ENCODE measurements at places on chromosomes 5 and 9. TPM values are rescaled to one million over a fixed set of nuclear protein-coding genes. Genes with fewer than 3 reads are reported as not detected.

PPP2R2B gene
- 0.03 TPM for polyA plus RNA-seq

WWC1 gene
- 21.5 TPM for polyA plus RNA-seq

DNAI1 gene
- 0.36 TPM for polyA plus RNA-seq

ANKRD34B gene
- polyA plus RNA-seq = not detected

CKMT2 gene
- 2,805 TPM for polyA plus RNA-seq

CCNJL gene
- 4.1 TPM for polyA plus RNA-seq

PCDHA9 gene
- not detected for polyA plus RNA-seq

NUTM2G gene
- polyA plus RNA-seq = not detected

HMGXB3 gene
- 10.7 TPM for polyA plus RNA-seq

GRCh38 chr9:128917151-128917849 lies 3.5 kb upstream of the PHYHD1 start:
- peak; percentile 86 for DNase-seq

DNA sequence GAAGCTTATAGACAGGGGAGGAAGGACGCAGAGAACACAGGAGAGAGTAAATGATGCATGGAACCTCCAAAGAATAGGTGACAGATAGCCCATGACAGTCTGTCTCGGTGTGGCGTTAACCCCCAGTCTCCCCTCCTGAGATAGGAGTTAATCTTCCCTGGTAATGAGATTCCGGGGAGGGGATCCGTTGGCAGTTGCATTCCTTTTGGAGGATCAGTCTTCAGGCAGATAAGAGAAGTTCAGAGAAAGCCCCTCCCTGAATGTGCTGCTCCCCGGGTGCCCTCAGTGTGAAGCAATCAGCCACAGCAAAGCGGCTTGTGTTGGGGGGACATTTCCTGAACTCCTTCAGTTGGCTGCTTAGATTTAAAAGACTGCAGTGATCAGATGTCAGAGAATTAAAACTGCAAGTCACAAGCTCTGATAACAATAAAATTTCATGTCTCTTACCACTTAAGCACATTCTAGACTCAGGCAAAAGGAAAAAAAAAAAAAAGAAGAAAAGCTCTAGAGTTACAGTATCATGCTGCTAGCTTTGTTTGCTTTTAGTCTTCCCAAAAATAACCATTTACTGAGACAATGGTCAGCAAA lies 121.1 kb downstream of the EGFLAM start:
- no peak for DNase-seq

DNA sequence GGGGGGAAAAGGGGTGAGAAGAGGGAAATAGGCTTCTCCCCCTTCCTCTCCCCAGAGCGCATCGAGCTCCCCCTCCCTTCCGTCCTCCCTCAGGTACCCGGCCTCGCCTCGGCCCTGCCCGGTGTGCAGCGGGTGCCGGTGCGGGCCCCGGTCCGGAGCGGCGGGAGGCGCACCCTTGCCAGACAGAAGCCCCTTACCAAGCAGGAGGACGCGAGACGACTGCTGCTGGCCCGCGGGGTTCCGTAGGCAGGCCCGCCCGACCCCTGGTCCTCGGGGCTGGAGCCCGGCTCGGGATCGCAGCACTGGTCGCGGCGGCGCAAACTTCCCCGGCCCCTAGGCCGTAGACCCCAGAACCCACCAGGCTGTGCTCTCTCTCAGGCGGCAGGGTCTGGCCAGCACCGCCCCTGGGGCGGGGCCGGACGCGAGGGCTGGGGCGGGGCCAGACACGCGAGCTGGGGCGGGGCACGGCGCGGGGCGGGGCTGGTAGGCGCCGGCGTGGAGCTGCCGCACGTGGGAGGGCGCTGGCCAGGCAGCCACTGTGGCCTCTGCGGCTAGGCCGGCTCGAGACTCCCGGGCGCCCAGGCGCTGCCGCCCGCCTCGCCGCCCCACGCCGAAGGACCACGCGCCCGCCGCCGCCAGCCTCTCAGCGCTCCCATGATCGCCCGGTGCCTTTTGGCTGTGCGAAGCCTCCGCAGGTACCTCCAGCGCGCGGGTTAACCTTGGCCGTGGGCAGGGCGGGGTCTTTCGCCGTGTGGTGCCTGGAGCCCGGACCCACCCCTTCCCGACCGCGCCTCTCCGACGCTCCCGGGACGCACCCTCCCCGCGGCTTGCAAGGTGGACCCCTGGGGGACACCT lies at the start of the genes NLN and SGTB:
Gene NLN, plus strand, starts transcription at position 486 of the 855 bp plus-strand sequence. Its CDS starts 169 bp downstream, at position 655.
Gene SGTB, minus strand, starts transcription at position 390 of the 855 bp plus-strand sequence. CDS start 1,302 bp downstream, outside the sequence.
- peak; percentile 89 for DNase-seq

- no peak for DNase-seq
These were observed 37.1 kb upstream of the RAPGEF6 start for GRCh38 chr5:131671994-131672655.

GRCh38 chr9:37146410-37146809 lies 26.0 kb downstream of the ZCCHC7 start:
- no peak for DNase-seq

- DNase-seq = no peak
These were observed 29.0 kb downstream of the DCTN4 start for GRCh38 chr5:150729859-150730258.

GRCh38 chr9:37514999-37515398 lies 29.3 kb downstream of the POLR1E start:
- DNase-seq = no peak

GRCh38 chr9:115969096-115969495 lies 184.5 kb upstream of the PAPPA start:
- DNase-seq = no peak

DNA sequence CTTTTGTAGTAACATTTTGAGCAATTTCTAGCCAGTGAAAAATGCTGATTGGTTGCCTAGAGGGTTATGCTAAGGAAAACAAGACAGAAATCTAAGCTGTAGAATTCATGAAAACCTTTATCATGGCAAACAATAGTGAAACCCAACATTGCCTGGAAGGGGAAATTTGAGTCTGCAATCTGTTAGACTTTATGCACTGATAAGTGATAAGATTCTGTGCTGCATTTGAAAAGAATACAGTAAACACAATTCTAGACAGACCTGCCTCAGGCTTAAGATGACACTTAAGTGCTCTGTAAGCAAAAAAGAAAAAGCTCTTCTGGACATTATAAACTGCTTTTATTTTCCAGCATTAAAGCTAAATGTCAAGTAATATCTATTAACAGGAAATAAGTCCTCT lies 519.3 kb downstream of the ISL1 start:
- no peak for DNase-seq

DNA sequence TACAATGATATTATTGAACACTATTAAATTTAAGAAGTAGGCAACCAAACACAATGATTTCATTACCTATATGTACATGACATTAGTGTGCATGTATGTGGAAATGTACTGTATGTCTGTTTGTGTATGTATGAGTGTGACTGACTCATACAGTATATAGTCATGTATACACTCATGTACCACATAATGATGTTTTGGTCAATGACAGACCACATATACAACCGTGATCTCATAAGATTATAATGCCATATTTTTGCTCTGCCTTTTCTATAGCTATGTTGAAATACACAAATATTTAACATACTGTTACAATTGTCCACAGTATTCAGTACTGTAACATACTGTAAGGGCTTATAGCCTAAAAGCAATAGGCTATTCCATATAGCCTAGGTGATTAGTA lies 19.7 kb downstream of the SVEP1 start:
- DNase-seq = no peak

- DNase-seq = no peak
These were observed 153.1 kb upstream of the ELL2 start for GRCh38 chr5:96114736-96115135.

- no peak for DNase-seq
These were observed 38.5 kb downstream of the TARS1 start for GRCh38 chr5:33479311-33479710.

DNA sequence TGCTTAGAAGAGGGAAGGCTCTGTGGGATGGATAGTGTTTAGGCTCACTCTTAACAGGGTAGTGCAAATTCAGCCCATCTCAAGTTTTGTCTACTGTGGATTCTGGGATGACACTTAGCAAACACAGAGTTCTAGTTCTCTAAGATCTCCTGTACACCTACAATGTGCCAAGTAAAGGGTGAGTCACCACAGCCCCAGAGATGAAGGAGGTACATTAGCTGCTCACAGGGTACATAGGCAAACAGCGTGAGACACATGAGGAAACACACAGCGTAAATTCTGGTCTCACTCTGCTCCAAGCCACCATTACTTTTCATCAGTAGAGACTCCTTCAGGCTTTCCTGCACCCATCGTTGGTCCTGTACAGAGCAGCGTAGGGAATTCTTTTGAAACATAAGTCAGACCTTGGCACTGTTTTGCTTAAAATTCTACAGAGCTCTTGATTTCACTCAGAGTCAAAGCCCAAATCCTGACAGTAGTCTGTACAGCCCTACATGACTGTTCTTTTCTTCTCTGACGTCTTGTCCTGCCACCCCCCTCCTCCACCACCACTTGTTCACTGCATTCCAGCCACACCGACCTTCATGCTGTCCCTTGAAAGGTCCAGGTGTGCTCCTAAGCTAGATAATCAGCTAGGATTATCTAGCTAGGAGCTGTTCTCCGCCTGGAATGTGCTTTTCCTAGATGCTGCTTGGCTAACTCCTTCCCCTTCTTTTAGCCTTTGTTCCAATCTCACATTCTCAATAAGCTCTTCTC lies 8.7 kb downstream of the ASTN2 start:
- DNase-seq = no peak

DNA sequence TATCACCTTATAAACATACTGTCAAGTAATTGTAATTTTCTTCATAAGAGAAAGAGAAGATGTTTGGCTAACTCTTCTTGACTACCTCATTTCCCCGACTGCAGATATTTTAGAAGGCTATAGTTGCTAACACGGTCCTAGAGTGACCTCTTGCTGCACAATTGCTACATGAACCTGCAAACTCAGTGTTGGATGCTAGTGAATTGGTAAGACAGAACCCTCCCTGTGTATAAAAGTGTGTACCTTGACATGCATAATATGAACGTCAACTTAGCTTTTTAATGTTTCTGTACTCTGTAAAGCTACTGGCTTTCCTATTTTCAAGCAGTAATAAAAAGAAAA lies 46.7 kb upstream of the CER1 start:
- DNase-seq = no peak

DNA sequence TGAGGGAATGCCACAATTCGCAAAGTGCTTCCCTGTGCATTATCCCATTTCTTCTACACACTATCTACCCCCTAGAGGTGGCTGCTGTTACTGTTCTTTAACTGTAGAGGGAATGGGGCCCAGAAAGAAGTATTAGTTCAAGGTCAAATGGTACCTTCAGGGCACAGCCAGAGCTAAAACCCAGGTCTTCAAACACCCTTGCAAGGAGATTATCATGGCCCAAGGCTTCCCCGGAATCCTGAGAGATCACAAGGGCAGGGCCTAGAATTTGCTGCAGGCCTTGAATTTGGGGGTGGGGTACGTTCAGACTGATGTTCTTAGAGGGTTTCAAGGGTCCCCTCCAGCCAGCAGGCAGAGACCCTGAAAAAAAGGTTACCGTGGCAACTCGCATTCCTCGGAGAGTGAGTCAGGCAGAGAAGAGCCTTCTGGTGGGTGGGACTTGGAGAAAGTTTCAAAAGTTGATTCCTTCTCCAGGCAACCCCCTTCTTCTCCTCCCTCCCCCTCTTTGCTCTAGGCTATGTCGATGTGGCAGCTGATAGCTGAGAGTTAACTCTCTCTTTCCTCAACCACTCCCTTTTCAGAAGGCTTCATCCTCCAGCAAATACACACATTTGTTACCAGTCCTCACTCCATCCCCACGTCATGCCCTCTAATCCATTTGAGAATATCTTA lies 1.9 kb downstream of the SPARC start:
- peak; percentile 73 for DNase-seq

GRCh38 chr5:173793648-173794548 lies 94.3 kb upstream of the CPEB4 start:
- no peak for DNase-seq

- DNase-seq = no peak
These were observed 86.0 kb downstream of the SNCAIP start for GRCh38 chr5:122398016-122398415.

- DNase-seq = no peak
These were observed 29.3 kb upstream of the SNX2 start for GRCh38 chr5:122745597-122745996.

DNA sequence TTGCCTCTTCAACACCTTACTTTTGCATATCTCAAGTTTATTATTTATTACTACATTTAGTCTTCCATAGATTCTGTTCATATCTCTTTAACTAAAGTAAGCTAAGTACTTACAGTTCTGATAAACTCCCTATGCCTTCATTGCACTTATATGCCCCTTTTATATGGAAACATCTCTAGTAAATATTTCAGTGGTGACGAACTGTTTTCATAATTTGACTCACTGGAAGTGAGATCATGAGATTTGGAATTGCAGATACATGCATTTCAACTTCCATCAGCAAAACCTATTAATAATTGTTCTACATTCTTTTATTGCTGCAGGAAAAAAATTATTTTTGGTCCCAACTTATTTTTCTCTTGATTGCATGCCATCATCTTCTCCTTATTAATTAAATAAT lies 263.5 kb downstream of the CD180 start:
- DNase-seq = no peak

GRCh38 chr5:2658881-2659470 lies 92.5 kb downstream of the IRX2 start:
- no peak for DNase-seq

DNA sequence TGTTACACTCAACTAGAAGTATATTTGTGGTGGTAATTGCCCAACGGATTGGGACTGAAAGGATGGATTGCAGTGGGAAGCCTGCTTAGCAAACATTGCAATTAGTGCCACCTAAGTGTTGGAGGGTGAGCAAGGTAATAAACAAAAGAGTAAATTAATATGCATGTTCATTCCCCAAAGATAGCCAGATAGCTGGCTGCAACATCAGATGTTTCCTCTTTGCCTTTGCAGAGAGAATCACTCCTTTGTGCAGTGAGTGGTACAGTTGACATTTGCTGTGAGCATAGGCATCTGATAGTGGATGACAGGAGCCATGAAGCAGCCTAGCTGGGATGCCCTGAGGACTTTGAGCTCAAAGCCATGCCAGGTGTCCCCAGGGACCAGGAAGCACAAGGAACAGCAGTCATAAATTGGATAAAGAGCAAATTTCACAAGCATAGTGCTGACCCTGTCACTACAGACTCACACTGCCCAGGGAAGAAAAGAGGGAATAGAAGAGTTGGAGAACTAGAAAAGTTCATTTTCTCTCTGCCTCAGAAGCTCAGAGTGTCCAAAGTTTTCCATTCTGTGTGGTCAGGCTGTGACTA lies 336.1 kb upstream of the SLC30A5 start:
- no peak for DNase-seq

DNA sequence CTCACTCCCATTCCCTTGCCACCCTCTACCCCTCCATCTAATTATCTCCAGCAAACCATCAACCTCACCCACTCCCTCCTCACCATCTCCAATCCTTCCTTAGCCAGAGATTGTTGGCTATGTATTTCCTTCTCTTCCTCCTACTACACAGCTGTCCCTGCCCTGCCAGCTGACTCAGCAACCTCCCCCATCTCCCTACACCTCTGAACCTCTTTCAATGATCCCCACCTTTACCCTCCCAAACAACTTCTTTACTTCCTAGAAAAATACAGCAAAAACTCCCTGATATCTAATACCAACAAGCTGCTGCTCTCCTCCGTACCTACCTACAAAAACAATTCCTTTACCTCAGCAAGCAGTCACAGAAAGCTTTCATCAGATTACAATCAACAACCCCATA lies 37.3 kb downstream of the SPTLC1 start:
- DNase-seq = no peak

DNA sequence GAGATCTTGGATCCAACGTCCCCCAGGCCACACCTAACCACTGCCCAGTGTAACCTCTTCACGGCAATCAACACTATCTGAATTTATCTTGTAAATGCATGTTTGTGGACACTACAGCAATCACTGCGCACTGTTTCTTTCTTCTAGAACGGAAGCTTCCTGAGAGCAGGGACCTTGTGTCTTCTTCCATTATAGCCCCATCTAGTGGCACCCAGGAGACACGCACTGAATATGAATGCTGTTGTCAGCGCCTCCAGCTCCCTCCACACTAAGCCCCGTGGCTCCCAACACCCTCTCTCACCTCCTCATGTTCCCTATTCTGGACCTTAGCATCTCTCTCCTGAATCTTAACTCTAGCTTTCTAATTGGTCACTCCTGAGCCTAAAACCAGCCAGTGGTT lies 72.7 kb downstream of the SMIM23 start:
- no peak for DNase-seq
